Fibroblast of skin of left biceps (primary cell): ENCODE measurements at places on chromosomes 2 and 18.

- DNase-seq: no peak
Observed at GRCh38 chr2:109482361-109482861, 131.4 kb downstream of the SEPTIN10 start.

DNA sequence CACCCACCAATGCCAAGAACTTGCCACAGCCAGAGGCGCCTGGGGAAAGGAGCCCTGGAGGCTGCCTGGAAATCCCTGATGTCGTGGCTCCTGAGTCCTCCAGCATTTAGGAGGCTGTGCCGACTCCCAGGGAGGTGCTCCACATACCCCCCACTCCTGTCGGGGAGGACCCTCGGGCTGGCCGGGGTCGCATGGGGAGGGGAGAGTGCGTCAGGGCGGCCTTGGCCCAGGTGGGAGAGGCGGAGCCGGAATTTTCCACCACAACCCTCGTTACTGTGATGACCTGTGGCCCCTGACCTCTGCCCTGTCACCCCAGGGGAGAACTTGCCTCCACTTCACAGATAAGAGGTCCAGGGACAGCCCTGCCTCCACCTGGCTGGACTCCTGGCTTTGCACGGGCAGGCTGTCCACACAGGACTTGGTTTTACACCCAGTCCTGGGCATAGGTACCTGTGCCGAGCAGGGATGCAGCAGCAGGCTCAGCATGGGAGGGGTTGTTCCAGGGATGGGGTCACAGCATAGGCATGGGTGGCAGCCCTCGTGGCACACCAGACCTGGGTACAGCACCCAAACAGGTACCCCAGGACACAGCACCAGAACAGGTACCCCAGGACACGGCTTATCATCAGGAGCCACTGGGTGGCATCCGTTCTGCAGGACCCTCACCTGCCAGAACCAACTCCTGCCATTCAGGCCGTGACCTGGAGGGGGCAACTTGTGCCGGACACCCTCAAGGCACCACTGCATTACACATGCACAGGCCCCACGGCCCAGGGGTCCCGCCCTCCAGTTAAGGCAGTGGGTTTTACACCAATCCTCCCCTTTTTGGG lies 12.3 kb upstream of the AGXT start:
- DNase-seq: no peak

DNA sequence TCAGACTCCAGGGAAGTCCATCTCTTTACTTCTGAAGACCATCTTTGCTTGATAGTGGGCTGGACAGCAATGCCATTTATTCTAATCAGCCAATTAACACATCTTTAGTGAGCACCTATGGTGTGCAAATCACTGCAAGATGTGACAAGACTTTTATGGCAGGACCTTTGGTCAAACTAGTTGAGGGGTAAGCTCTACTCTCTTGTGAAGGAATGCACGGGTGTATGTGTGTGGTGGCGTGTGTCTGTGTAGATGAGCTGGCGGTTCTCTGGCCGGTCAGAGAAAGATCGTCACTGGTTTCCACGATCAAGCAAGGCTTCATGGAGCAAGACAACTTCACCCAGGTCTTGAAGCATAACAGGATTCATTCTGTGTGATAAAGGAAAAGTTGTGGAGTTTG lies 281.1 kb upstream of the EPAS1 start:
- DNase-seq: no peak

DNA sequence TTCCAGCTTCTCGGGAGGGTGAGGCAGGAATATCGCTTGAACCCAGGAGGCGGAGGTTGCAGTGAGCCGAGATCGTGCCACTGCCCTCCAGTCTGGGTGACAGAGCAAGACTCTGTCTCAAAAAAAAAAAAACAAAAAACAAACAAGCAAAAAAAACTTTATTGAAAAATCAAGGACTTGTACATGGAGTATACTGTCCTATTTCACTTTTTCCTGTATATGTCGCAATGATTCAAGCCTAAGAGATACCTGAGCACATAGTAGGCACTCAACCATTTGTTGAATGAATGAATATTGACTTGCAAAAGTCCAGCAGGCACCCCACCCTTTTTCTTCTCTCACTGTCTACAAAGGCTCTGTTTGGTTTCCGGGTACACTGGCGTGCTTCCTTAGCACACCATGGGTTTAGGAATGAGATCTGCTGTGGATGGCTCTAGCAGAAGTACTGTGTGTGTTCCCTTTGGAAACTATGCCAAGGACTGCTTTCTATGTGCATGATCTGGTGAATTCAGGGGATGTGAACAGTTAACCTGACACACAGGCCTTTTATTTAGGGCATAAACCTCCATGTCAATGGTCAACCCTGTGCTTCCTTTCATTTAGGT lies 6.1 kb downstream of the APCDD1 start:
- no peak for DNase-seq

GRCh38 chr2:49226360-49226759 lies 72.0 kb upstream of the FSHR start:
- DNase-seq: no peak

GRCh38 chr18:78664048-78664447 lies 315.6 kb upstream of the SALL3 start:
- DNase-seq: no peak

DNA sequence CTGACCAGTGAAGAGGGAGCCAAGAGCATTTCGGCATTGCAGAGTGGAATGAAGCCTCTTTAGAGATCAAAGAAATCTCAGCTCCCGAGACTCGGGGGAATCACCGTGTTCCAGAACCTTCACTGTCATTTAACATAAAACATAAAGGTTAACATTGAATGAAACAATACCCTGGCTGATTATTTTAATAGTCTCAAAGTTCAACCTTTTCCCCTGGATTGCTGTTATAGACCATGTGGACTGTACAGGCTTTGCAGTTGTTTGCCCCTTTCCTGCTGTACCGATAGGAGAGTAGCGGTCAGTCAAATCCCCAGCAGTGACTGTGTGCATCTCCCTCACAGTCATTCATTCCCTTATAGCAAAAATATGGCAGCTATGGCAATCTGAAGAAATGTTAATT lies 48.4 kb downstream of the POU3F3 start:
- DNase-seq: no peak

- DNase-seq: no peak
Observed at GRCh38 chr2:239768031-239768790, 256.9 kb downstream of the NDUFA10 start.

DNA sequence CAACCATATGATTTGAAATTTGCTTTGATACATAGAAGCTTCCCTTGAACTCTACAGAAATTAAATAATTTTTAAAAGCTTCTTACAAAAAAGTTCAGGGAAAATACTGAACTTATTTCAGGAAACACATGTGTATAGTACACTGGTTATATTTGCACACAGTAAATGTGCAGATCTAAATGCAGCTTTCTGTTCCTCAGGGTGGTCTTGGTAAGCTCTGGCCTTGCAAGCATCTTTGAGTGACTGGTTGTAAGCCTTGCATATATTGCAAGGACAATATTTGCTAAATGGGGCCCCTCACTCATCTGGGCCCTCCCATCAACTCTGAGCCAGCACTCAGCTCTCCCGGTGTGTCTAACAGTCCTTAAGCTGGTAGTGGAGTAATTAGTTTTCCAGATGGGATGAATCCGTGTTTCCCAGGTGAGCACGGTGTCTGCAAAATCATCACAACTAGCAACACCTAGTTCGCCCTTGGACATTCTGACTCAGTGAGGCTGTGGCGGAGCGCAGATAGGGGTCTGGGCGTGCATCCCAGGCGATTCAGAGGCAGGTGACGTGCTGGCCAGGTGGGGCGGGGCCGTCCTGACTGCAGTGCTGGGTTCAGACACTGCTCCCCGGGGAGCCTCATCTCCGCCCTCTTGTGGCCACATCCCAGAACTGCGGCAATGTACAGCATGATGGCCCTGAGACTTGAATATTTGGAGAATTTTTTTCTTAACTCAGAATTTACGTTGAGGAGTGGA lies 149.6 kb downstream of the MBP start:
- peak; percentile 16 for DNase-seq

- DNase-seq: no peak
Observed at GRCh38 chr2:222862106-222862908, 1.5 kb downstream of the ACSL3 start.

DNA sequence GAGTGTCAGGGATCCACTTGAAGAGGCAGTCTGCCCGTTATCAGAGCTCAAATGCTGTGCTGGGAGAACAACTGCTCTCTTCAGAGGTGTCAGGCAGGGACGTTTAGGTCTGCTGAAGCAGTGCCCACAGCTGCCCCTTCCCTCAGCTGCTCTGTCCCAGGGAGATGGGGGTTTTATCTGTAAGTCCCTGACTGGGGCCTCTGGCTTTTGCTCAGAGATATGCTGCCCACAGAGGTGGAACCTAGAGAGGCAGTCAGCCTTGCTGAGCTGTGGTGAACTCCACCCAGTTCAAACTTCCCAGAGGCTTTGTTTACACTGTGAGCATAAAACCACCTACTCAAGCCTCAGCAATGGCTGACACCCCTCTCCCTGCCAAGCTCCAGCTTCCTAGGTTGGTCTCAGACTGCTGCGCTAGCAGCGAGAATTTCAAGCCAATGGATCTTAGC lies 38.1 kb downstream of the PLEK start:
- no peak for DNase-seq

GRCh38 chr2:96832754-96833507 lies 10.9 kb downstream of the ANKRD23 start:
- no peak for DNase-seq

- no peak for DNase-seq
Observed at GRCh38 chr2:209790066-209790728, 18.6 kb downstream of the UNC80 start.

- DNase-seq: no peak
Observed at GRCh38 chr2:114724454-114724853, 282.0 kb downstream of the DPP10 start.

DNA sequence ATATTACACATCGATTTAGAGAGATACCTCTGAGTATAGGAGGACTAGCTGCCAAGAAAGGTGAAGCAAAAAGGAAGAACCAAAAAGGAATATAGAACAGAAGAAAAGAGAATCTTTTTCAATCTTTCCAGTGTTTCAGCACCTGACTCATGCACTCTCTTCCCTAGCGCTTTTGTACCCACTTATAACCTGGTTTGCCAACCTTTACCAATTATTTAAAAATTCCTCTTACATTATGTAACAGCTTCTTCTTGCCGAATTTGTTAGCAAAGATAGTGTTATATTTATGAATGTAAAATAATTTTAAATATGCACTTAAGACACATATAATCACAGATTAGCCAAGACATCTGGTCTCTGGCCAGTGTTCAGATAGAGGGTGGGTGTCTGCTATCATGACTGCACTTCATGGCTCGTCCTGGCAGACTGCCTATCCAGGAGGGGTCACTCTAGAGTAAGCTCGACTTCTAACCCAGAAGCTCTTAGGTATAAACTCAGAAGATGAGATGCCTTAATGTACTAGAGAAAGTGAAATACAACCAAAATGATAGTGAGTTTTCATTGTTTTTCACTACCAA lies 122.9 kb downstream of the ATAD2B start:
- DNase-seq: no peak

DNA sequence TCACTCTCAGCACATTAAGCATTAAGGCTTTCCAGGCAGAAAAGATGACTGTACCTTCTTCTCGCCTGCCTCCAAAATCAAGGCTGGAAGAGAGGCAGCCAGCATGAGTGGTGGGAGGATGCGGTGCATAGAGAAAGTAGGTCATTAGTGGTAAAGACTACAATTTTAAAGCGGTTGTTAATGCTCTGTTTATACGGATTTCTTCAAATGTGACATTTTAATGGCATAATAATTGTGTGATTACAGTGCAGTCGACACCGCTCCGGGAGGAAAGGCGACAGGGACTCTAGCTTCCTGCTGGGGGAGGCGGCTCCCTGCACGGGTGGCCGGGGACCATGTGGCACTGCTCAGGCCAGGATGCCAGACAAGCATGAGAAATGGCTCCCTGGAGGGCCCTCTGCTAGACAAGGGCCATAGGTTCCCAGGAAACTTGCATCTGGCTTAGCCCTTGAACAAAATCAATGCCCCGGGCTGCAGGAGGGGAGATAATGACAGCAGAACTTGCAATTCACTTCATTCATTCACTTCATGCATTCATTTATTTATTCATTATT lies 129.6 kb downstream of the GALNT14 start:
- DNase-seq: no peak

DNA sequence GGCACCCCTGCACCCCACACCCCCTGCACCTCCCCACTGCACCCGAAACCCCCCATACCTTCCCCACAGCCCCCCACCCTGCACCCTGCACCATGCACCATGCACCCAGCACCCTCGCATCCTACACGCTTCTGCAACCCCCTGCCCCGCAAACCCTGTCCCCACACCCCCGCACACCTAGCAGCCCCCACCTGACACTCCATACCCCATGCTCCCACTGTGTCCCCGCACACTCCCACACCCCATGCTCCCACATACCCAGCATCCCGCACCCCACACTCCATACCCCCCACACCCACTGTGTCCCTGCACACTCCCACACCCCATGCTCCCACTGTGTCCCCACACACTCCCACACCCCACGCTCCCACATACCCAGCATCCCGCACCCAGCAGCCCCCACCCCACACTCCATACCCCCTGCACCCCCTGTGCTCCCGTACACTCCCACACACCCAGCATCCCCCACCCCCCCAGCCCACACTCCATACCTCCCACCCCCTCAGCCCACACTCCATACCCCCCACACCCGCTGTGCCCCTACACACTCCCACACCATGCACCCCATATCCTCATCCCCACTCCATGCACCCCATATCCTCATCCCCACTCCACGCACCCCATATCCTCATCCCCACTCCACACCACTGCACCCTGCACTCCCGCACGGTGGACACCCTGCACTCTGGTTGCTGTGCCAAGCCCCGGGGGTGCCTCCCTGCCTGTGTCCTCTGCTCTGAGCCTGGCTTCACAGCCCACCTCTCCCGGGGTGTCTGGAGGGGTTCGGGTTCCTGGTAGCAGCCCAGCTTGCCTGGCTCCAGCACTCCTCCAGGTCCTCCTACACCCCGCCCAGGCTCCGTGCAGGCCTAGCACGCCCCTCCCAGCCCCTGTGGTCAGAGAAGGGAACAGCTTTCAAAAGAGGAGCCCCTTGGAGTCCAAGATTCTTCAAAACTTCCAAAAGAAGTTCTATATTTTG lies 93.9 kb upstream of the CTDP1 start:
- no peak for DNase-seq

DNA sequence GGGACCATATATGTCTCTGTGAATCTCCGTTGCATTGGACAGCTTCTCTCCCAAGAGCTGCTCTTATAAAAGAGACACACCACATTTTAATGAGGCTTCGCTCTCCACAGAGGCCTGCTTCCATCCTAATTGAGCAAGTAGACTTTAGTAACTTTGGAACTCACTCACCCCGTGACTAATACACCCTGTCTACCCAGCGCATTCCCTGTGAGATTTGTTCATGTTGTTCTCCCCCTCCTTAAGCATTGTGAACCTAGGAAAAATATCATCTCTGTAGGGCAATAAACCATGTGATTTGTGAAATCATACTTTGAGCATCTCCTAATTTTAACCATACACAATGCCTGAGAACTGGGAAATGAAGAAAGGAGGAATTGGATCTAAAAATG lies 56.9 kb downstream of the MCFD2 start:
- DNase-seq: peak; percentile 92
